ENCODE measurements at places on chromosomes 7 and 10. TPM values are rescaled to one million over a fixed set of nuclear protein-coding genes. Genes with fewer than 3 reads are reported as not detected.

- no peak for DNase-seq
Measured at GRCh38 chr10:112536663-112537062, 89.6 kb downstream of the VTI1A start.

IDI2 gene
- 0.23 TPM for polyA plus RNA-seq

DNA sequence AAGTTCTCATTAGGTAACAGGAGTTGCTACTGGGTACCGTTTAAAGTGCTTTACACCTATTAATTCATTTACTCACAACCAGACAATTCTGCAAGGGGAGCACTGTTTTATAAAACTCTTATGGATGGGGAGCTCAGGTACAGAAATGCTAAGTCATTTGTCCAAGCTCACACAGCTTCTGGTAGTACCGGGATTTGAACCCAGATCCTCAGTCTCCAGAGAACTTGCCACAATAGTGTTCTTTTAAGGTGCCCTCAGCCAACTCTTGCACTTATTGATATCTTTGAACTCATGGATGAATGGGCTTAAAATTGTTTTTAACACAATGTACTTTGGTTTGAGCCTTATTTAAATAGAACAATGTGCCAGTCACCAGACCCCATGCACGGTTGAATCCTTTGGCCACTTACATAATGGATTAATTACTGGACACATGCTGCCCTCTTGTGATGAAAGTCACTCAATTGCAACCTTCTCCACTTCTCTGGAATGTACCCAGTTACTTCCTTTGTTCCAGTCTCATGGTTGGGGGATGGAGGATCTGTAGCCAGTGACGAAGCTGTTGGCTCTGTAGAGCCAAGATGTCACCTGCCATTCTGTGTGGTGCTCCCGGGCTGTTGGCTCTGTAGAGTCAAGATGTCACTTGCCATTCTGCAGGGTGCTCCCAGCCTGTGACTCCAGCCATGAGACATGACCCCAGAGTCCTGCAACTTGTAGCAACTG, 65.6 kb downstream of the NOD1 start:
- DNase-seq, result no peak

- DNase-seq, result no peak
Measured at GRCh38 chr10:71447676-71448075, 51.0 kb downstream of the CDH23 start.

- DNase-seq, result no peak
Measured at GRCh38 chr7:20786421-20786778, 286 bp downstream of the SP8 start.

KAT6B gene
- 11.3 TPM for polyA plus RNA-seq

VPS37D gene
- 2.2 TPM for polyA plus RNA-seq

CNTNAP2 gene
- polyA plus RNA-seq, result 0.23 TPM

DNA sequence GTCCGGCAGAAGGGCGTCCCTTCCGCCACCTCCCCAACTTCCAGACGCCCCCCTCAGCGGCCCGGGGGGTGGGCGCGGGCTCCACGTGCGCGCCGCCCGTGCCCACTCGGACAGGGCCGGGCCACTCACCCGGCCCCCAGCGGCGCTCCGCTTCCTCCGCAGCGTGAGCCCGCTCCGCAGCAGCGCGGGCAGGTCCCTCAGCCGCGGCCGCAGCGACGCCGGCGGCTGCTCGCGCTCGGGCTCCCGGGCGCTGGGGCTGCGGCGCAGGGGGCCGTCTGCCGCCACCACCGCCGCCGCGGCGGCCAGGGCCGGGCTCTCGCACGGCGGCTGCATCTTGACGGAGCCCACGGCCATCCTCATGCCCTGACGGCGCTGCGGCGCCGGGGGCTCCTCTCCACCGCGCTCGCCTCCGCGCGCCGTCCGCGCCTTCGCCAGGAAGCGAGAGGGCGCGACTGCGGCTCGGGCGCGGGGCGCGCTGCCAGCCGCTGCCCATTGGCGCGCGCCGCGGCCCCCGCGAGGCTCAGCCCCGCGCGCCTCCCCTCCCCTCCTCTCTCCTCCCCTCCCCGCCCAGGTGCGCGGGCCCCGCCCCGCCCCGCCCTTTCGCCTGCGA, at the start of gene RAPGEF5:
Gene RAPGEF5, minus strand, starts transcription at position 454 of the 610 bp plus-strand sequence. Its CDS starts 94 bp downstream, at position 360.
- peak; percentile 49 for DNase-seq

DNA sequence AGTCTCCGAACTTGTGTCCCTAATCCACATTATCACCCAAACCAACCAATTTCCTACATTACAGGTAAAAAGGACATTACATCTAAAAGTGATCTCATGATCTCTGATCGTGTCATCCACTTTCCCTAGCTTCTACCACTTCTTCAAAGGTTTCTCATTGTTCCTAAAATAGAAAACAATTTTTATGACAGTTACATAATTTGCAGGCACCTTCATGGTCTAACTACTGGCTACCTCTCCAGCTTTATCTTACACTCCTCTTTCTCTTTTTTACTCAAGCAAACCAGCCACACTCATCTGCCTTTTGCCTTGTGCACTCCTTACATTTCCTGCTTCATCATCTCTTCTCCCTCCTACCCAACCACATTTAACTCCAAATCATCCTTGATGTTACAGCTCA, 886.7 kb upstream of the SORCS1 start:
- DNase-seq, result no peak

TDRD1 gene
- polyA plus RNA-seq, result 0.11 TPM

- peak; percentile 52 for DNase-seq
Measured at GRCh38 chr7:33807779-33808482, 97.4 kb upstream of the BMPER start.

GRID2IP gene
- polyA plus RNA-seq, result 0.05 TPM

DNA sequence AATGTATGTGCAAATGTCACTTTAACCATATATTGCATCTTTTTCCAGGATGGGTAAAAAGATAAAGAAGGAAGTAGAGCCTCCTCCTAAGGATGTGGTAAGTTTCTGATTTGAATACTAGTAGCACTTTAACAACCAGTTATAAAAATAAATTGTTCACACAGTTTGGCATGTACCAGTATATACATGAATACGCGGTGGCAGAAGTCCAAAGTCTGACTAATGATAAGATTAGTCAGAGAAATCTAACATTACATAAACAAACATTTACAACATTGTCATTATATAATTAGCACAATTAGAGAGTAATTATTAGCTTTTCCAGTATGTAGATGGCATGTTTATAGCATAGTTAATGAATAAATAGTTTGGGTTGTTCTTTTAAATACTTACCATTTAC, 4.1 kb downstream of the ARMC3 start:
- DNase-seq, result no peak

DNA sequence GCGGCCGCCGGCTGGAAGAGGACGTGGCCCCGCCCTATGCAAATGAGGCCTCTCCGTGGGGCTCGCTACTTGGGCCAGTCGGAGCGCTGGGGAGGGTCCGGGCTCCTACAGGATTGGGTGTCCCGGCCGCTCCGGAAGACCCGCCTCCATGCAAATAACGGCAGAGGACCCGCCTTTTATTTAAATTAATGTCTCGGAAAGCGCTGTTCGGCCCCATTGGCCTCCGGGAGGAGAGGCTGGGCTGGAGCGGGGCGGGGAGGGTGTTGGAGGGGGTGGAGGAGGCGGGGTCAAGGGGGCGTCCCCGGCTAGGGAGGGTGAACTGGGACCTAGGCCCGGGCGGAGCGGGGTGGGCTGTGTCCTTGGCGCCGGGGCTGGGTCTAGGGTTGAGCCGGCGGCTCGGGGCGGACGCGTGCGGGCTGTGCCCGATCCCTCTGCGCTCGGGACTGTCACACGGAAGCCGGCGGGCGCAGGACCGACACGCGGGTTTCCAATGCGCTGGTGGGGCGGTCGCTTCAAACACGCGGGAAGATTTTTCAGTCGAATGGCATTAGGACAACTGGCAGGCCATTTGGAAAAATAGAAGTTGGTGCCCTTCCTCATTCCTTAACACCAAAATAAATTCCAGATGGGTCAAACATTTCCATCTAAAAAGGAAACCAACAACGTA, 344 bp upstream of the POLM start:
- peak; percentile 100 for DNase-seq

- no peak for DNase-seq
Measured at GRCh38 chr10:28250782-28251181, 52.1 kb downstream of the MPP7 start.

DNA sequence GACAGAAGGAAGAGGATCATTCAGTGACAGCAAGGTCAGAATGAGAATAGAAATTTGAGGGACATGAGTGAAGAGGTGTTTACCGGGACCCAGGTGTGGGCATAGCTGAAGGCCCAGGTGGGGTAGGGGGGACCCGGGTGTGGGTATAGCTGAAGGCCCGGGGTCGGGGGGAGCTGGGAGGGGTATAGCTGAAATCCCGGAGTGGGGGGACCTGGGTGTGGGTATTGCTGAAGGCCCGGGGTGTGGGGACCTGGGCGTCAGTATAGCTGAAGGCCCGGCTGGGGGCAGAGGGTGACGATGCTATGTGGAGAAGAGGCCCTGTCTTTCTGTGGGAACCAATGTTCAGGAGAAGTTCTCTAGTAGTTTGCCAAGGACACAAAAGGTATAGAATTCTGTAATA, 183.0 kb upstream of the PITRM1 start:
- DNase-seq, result no peak

C1QL3 gene
- 0.09 TPM for polyA plus RNA-seq

GRCh38 chr7:156475666-156476065, 164.9 kb upstream of the RNF32 start:
- DNase-seq, result no peak

FRMD4A gene
- polyA plus RNA-seq, result 14.8 TPM

PNLIPRP1 gene
- 0.07 TPM for polyA plus RNA-seq

AKR1C8 gene
- 0.32 TPM for polyA plus RNA-seq

LFNG gene
- polyA plus RNA-seq, result 6.0 TPM

GRCh38 chr7:75662579-75663301, 76.0 kb downstream of the HIP1 start:
- no peak for DNase-seq

CHST3 gene
- 14.9 TPM for polyA plus RNA-seq

SSC4D gene
- polyA plus RNA-seq, result 2.1 TPM

ANXA8 gene
- 0.27 TPM for polyA plus RNA-seq

DNA sequence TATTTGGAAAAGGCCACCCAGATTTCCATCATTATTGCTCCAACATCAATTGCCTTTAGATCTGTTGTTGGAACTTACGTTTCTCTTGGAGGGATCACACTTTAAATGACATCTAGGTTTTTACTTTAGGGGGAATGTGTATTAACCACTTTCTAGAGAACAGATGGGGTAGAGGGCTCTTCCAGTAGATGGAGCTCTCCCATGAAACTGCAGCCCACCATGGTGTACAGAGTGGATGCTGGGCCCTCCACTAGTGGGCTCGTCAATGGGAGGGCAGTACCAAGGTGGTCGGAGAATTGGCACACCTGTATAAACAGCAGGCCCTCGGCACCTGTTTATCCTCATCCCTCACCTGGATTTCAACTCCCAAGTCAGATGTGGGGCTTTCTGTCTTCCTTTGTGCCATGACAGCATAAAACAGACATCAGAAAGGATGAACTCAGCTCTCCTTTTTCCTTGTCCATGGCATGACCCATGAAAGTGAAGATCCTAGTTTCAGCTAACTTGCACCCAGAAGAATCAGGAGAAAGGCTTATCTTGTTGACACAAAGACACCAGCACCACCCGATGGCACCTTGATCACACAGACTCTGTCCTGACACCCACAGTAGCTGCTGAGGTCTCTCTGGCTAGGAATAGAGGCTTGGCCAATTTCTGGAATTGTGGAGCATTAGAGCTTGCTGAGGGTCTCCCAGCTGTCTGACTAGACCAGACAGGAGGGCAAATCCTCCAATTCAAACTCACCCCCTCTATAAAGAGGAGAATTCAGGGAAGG, 150.5 kb downstream of the CYP26A1 start:
- DNase-seq, result no peak

DNA sequence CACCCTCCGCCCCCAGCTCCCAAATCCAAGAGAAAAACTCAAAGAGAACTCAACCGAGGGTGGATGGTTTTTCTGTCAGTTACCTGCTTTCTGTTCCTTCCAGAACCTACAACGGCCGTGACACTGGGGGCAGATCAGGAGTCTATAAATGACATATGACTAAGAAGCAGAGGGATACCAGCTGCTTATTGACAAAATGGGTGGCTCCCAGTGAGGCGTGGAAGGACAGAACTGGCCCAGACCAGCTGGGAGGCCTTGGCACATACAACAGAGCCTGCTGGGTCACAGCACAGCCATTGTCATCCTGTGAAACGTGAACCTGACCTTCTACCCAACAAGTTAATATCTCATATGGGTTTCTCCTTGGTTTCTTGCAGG, 84.3 kb upstream of the ADRB1 start:
- DNase-seq, result no peak

DNA sequence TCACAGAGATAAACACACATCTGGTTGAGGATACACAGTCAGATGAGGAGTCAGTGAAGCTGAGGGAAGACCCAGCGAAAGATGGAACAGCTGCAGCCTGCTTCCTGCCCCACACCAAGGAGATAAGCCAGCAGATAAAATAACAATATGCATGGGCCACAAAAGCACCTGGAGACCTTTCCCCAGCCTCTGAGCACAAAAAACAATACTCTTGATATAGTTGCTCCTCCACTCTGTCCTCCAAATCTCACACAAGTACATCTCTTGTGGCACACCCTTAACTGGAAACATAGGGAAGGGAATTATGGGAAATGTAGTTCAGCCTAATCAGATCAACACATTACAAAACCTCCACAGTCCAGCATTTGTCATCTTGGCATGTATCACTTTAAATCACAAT, 9.7 kb upstream of the FHIP2A start:
- no peak for DNase-seq

DNA sequence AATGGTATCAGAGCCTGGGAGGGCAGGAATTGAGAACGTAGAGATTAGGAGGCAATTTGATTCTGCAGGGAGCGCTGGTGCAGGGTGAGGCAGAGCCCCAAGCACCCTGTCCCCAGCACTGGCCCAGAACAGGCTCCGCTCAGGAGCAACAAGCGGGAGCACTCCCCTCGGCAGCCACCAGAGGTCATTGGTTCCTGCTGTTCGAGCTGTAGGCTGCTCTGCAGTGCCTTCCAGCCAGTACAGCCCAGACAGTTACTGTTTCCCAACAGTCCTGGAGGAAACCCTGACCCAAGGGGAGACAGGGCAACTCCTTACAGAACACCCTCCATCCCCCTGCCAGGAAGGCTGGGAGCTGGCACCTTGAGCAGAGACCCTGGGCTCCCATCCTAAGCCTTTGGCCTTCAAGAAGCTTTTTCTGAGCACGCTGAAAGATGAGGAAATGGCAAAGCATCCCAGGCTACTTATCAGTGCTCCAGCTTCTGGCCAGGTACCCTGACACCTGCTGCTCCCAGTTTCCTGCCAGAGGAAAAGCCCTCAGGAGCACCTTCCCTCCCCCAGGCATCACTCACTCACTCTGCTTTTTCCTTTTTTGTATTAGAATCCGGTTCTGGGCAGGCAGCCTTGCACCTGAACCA, 71.2 kb upstream of the EFCAB10 start:
- DNase-seq, result peak; percentile 81

DNA sequence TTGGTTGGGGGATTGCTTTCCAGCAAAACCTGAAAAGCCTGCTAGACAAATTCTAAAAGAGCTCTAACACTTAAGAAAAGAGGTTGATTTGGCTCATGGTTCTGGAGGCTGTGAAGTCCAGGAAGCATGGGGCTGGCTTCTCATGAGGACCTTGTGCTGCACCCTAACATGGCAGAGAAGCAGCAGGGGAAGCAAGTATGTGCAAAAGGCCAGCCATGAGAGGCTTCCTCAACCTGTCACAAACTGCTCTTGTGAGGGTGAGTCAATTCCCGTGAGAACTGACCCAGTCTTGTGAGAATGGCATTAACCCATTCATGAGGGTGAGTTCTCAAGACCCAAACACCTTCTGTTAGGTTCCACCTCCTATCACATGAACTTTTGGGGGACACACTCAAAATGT, 54.3 kb upstream of the IGFBP3 start:
- no peak for DNase-seq
